Adrenal gland (tissue), 19 donors: ENCODE measurements at places on chromosomes 16 and 17. TPM values are rescaled to one million over a fixed set of nuclear protein-coding genes. Genes with fewer than 3 reads are reported as not detected.

Gene PHKG2
- 34.1 TPM for total RNA-seq

Gene ZNF469
- total RNA-seq, result 2.0 TPM

Gene TMIGD1
- not detected for total RNA-seq

Gene NPW
- 3.9 TPM for total RNA-seq

Gene AIPL1
- total RNA-seq, result not detected

Gene BRIP1
- 0.06 TPM for total RNA-seq

Gene C16orf92
- not detected for total RNA-seq

Gene TSPAN10
- 2.5 TPM for total RNA-seq

Gene NPIPB12
- 17.1 TPM for total RNA-seq

Gene MPV17L
- 18.8 TPM for total RNA-seq

Gene DLX3
- not detected for total RNA-seq

Gene KCNJ12
- 1.8 TPM for total RNA-seq

- no peak for DNase-seq
Observed at GRCh38 chr17:57937492-57937891, 17.7 kb downstream of the CUEDC1 start.

- peak; percentile 72 for DNase-seq
Observed at GRCh38 chr17:76547183-76547641, 7.4 kb downstream of the PRCD start.

DNA sequence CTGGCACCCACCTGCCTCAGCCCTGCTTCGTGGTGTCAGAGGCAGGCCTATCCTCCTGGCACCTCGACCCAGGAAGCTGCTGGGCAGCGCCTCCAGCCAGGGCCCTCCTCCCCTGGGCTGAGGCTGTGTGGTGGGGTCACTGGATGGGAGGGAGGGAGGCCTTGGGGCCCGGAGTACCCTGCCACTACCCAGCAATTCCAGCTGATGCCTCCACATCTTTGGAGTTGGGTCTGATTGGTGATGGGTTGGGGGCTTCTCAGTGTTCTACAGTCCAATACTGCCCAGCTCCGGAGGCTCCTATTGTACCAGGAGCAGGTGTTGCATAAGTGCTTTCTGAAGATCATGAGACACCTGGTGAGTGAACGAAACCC, 48.0 kb downstream of the USP22 start:
- no peak for DNase-seq

DNA sequence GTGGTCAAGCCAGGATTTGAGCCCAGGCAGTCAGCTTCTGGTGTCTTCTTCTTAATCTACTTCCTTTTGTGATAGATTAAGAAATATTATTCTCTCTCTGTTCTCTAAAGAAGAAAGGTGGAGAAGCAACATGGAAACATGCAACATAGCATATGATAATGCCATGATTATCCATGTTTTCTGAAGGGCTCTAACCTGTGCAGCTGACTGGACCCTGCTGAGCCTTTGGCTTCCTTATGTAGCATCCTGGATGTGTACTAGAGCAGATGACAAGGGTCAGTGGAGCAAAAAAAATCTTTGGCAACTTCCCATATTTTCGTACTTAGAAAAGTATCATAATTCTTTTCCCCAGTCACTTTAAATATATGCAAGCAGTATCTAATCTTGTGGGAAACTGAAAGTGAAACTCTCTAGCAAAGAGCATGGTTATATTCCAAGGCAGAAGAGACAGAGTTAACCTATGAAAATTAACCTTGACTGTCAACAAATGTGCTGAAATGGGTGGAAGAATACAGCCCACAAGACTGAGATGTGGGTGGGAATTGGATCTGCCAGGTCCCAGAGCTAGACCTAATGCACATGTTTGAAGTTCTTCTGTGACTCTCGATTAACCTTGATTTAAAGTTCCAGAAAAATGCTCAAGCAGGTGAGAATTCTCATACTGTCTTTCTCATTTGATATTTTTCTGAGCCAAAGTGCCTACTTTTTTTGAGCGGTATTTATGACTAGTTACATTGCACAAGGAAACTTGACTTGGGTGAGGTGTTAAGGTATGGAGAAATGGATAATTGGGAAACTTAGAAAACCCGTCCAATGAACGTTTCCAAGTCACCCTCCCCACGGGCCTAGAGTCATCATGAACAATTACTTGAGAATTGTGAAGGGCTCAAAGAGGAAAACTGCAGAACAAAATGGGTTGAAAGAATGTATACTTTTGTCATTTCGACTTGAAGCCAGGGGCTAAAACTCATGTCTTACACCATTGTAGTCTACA, 248.6 kb downstream of the FTO start:
- DNase-seq, result no peak

DNA sequence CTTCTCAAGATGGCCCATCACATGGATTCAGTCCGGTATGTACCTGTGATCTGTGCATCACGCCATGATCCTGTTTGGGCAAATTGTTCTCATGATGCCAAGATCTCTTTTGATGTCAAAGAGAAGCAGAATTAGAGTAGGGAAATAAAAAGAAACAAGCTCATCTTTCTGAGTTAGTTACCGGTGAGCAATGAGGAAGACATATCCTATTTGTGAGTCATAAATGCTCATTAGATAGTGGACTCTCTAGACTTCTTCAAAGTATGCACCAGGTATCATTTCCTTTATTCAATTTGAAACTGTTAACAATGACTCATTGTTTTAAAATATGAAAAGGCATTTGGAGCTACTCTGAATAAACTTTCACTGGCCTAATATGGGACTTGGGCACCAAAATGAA, 8.0 kb upstream of the KRTAP4-12 start:
- no peak for DNase-seq

DNA sequence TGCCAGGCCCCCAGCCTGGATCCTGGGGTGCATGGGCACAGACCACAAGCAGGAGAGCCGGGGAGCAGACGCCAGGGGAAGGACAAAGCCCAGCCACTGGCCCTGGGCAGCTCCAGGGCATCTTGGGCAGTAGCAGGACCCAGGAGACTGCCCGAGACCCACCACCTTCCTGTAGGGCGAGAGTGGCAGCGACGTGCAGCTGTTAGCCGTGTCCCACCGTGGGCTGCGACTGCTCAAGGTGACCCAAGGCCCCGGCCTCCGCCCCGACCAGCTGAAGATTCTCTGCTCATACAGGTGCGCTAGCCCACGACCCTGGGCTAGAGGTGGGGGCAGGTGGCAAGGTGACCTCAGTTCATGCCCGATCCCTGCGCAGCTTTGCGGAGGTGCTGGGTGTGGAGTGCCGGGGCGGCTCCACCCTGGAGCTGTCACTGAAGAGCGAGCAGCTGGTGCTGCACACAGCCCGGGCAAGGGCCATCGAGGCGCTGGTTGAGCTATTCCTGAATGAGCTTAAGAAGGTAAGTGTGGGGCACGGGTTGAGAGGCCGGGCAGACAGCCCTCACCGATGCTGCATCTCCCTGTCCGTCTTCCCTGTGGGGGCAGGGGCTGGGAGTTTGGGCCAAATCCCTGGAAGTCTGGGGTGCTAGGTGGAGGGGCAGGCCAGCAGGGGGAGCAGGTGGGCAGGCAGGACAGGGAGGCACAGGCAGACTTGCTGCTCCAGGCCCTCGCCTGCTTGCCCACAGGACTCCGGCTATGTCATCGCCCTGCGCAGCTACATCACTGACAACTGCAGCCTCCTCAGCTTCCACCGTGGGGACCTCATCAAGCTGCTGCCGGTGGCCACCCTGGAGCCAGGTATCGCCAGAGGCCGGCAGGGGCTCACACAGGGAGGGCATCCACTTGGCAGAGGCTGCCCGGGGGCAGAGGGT, 13.5 kb upstream of the SMIM5 start:
- DNase-seq, result no peak

DNA sequence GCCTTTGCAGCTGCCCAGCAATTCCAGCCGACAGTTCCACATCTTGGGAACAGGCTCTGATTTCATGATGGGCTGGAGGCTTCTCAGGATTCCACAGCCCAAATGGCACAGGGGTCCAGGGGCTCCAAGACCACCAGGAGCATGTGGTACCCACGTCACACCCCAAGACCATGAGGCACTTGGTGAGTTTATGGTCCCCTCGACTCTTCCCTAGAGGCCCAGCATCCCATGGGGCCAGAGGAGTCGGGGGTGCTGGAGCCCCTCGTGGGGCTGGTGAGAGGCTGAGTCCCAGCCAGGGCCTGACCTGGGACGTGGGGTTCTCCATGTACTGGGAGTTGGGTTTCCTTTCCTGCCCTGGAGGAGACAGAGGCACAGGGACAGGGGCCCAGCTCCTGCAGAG, 10.1 kb upstream of the KRTAP17-1 start:
- no peak for DNase-seq

- peak; percentile 72 for DNase-seq
Observed at GRCh38 chr17:21285164-21286065, 904 bp downstream of the MAP2K3 start.

GRCh38 chr16:55655381-55655896, 349 bp upstream of the SLC6A2 start:
- DNase-seq, result no peak

DNA sequence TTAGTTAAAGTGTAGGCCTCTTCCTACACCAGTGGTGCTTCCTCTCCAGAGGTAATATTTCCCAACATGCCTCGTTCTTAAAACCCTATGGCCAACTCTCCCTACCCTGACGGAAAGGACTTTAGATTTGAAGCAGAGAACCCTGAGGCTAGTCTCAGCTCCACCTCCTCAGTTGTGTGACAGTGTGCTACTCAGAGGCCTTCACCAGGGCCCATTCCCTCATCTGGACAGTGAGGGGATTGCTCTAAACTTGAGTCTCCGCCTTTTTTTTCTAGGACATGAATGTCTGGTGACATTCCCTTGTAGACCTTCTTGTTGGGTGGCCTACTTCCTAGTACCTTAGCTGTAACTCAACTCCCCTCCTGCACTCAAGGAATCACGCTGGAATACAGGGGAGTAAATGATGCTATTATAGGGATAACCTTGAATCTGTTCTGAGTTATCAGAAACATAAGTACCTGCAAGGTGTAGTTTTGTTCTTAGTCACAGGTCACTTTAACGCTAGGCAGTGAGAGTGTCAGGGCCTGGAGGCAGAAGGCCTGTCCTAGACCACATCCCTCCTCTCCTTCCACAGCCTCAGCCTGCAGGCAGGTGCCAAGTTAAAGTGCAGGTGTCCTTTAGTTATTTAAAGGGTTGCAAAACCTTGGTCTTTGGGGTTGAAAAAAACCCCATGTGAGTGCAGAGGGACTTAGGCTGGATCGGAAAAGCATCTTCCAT, 26.9 kb downstream of the LDHD start:
- DNase-seq, result no peak

GRCh38 chr17:43418441-43419374, 19.9 kb downstream of the ARL4D start:
- DNase-seq, result peak; percentile 77

GRCh38 chr16:78930561-78930960, 670.0 kb downstream of the MAF start:
- DNase-seq, result no peak

GRCh38 chr16:1151424-1152122, 1.3 kb upstream of the CACNA1H start:
- DNase-seq, result no peak

DNA sequence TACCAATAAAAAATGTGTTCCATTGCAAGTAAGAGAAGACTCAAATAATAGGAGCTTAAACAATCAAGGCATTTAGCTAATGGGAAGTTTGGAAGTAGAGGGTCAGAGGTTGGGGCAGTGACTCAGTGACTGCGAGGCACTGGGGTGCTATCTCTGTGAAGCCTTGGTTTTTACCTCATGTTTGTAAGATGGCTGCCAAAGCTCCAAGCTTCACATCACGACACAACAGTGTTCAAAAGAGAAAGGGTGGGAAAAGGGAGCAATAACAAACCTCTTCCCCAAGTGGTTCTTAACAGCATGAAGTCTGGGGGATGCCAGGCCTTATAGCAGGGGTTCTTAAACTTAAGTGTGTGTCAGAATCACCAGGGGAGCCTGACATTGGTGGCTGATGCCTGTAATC, 26.6 kb upstream of the GPRC5B start:
- no peak for DNase-seq

GRCh38 chr16:19850131-19850817, 34.4 kb downstream of the GPRC5B start:
- DNase-seq, result no peak

DNA sequence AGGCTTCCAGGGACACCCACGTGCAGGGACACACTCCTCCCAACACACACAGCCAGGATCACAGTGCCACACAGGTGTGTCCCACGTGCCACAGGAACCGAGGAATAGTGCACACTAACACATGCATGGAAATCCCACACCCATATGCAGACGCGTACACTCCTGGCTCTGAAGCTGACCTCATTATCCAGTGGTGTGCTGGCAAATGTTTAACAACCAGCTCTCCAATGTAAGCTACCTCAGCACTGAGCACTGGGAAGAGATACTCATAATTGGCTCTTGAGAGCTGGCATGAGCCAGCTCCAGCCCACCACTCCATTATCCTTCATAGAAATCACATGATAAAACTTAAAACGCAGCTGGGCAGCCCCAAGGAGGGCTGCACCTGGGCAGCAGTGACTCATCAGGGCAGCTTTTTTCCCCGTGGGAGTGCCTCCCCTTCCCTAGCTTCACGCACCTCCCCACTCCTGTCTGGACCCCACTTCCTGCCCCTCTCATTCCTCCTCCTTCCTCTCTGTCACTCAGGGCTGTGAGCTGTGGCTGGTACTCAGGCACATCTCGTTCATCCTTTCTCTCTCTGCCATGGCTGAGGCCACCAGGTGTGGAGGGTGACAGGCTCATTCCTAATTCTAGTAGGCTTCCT, 14.9 kb upstream of the TBX21 start:
- DNase-seq, result no peak

DNA sequence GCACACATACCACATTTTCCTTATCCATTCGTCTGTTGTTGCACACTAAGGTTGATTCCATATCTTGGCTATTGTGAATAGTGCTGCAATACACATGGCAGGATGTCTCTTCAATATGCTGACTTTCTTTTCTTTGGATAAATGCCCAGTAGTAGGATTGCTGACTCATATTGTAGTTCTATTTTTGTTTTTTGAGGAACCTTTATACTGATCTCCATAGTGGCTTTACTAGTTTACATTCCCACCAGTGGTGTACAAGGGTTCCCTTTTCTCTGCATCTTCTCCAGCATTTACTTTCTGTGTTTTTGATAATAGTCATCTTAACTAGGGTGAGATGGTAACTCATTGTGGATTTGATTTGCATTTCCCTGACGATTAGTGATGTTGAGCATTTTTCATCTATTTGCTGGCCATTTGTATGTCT, 118.1 kb downstream of the STXBP4 start:
- DNase-seq, result no peak

DNA sequence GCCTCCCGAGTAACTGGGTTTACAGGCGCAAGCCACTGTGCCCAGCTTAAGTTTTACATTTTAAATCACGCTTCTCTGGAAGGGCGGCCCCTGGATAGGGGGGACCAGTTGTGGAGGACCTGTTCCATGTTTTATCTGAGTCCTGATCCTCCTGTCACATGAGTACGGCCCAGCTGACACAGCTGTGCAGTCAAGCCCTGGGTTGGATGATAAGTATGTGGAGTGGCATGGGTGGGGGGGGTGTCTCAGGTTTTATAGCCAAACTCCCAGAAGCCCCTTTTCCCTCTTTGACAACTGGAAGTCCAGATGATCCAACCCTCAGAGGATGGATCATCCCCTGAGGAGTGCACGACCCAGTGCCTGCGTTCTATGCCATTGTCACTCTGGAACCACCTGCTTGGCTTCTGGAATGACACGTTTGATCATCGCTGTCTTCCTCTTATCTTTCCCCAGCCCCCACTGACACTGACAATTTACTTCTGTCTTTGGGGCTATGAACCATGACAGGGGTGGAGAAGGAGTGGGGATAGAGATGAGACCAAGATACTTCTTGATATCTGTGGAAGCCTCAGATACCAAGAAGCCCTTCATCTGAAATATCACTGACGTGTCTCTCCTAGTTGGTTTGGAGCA, 191.2 kb downstream of the MSI2 start:
- no peak for DNase-seq
